HL-60 (cell line): ENCODE measurements at places on chromosomes 4 and X.
A peak's percentile ranks its signal among the peaks of the same experiment; 100 is the strongest.

- DNase-seq: no peak
These were observed 349.4 kb downstream of the FAT4 start for GRCh38 chr4:125663896-125664767.

- no peak for DNase-seq
These were observed 54.4 kb downstream of the MRPL1 start for GRCh38 chr4:77917075-77917474.

DNA sequence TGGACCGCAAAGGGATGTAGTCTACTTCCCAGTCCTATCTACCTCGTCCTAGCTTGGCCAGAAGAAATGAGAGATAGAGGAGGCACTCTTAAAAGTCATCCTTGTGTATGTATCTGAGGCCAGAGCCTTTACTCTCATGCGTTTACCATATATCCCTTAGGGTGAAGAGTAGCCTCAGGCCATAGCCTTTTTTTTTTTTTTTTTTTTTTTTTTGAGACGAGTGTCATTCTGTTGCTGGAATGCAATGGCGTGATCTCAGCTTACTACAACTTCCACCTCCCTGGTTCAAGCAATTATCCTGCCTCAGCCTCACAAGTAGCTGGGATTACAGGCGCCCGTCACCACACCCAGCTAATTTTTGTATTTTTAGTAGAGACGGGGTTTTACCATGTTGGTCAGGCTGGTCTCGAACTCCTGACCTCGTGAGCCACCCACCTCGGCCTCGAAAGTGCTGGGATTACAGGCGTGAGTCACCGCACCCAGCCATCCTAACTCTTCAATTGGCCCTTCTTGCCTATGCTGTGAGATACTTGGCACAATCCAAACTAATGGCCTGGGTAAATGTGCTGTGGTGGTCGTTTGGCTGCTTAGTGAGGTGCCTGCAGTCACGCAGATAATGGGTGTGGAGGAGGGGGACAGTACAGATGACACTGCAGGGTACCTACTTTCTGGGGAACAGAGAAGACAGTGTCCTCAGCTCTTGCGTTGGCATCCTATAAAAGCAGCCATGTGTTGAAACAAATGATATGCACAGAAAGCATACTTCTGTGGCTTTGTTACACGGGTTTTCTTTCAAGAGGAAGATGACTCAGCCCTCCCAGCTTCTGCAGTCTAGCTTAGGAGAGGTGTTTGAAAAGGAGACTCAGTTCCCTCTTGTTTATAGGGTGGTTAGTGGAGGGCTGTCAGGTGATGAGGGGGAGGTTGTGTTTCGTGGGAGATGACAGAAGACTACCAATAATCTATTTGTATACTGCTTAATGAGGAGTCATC is 10.4 kb upstream of the DGAT2L6 start:
- DNase-seq: no peak

DNA sequence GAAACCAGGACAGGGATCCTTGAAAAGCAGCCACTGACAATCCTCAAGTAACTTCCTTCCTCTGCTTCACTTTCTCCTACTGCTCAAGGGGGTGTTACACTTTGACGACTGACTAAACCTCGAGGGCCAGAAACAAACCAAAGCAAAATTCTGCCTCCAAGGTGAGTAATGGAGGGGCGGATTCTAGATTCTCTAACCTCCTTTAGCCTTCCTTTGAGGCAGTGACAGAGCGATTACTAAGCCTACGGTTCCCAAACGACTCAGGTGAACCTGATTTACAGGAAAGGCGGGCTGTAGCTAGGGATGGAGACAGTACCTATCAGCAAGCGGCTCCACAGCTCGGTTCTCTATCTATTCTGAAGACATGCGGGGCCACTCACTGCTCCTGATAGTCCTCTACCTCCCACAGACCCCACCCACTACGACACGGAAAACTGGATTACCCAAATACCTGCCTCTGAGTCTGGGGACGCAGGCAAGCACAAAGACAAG is 487 bp downstream of the TBCK start:
- no peak for DNase-seq

GRCh38 chrX:28876408-28876807 is 289.2 kb downstream of the IL1RAPL1 start:
- no peak for DNase-seq

- DNase-seq: no peak
These were observed 298.8 kb downstream of the TEX13A start for GRCh38 chrX:104921584-104922205.

DNA sequence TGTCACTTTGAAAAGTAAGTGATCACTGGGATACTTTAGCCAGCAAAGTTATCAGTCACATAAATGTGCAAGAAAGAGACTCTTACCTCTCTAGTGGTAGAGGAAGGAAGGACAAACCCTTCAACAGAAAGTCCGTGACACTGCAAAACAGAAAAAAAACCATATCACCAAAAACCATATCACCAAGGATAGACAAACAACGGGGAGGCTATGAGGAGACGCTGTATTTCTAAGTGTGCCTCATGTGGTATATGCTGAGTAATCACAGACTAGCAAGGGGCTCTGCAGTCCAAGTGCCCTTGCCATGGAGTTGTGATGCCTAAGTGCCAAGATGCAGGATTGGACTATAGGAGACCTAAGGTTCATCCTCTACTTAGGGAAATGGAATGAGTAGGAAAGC is 11.5 kb upstream of the HDAC8 start:
- DNase-seq: no peak

GRCh38 chrX:100447655-100448397 is 37.8 kb upstream of the PCDH19 start:
- peak; percentile 4 for DNase-seq

- peak; percentile 26 for DNase-seq
These were observed 79.1 kb downstream of the MID1IP1 start for GRCh38 chrX:38880296-38880854.

DNA sequence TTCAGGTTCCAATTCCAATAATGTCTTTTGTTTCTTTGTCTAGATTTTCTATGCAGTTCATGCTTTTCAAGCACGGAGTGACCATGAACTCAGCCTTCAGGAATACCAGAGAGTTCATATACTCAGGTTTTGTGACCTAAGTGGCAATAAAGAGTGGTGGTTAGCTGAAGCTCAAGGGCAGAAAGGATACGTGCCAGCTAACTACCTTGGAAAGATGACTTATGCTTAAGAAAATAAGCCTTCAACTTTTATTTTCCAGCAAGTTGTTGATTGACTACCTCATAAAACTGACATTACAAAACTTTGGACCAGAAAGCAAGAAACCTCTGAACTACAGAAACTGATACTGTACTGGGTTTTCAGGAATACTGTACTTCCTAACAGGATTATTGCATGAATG is 30.8 kb downstream of the INTS12 start:
- no peak for DNase-seq

- no peak for DNase-seq
These were observed 319.7 kb downstream of the PCDH18 start for GRCh38 chr4:137212601-137213000.

- DNase-seq: no peak
These were observed 22.8 kb upstream of the HADH start for GRCh38 chr4:107966903-107967302.

DNA sequence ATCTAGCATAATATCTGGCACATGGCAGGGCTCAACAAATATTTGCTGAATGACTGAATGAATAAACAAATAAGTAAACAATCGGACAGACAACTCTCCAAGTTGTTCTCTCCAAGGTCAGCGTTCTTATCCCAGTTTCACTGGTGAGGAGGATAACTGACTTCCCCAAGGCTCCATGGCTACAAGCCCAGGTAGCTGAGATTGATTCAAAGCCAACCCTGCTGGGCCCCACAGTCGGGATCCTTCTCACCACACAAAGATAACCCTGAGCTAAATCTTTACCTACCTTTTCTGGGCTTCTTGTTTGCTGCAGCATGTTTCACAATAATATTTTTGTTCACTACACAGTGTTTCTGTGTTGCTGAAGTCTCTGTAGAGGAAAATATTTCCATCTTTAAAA is 54.9 kb downstream of the USP46 start:
- no peak for DNase-seq

GRCh38 chrX:9562851-9563250 is 98.0 kb downstream of the TBL1X start:
- DNase-seq: no peak

- DNase-seq: no peak
These were observed 16.8 kb downstream of the OCRL start for GRCh38 chrX:129556806-129557315.

DNA sequence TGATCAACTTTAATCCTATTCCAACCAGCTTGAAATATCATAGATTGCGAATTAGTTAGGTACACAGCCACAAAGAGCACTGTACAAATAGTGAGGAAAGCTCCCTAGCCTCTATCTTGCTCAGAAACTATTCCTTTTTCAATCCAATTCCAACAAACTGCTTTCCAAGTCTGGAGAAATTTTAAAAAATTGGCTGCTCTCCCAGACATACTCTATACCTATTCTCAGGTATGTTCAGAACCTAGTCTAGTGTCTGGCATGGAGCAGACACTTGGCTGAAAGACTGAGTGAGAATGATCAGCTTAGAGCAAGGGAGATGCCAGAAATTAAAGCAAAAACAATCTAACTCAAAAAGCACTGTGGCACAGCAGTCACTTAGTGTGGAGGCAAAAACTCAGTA is 105.9 kb downstream of the SLC10A7 start:
- no peak for DNase-seq

DNA sequence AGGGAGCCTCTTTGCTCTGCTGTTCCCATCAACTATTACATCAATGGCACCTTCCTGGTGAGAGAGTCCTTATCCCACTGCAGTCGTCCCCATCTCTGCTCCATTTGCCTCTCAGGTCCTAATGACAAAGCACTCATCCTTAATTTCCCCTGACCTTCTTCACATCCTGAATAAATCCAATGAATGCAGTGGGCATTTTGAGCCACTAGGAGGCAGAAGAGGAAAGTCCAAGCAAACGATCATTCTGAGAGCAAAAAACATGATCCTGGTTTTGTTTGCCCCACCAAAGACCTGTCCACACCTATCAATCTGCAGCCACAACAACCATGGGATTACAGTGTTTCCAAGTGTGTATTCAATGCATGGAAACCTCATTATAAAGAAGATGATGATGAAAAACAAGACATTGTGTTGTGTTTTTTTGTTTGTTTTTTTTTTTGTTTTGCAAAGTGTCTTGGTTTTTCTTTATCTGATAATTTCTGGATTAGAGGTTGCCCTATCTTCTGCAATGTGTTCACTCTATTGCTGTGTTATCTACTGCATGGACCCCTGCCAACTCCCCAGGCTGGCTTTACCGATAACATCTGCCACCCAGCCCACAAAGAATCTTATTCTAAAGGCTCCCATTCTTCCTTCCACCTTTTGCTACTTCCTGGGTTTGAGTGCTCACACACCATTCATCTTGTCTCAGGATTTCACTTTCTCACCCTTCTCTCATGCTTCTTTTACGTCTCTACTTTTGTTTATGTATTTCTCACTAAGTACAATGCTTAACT is 207.2 kb downstream of the NLGN4X start:
- peak; percentile 16 for DNase-seq

- no peak for DNase-seq
These were observed 6.2 kb downstream of the NEIL3 start for GRCh38 chr4:177315767-177316464.

DNA sequence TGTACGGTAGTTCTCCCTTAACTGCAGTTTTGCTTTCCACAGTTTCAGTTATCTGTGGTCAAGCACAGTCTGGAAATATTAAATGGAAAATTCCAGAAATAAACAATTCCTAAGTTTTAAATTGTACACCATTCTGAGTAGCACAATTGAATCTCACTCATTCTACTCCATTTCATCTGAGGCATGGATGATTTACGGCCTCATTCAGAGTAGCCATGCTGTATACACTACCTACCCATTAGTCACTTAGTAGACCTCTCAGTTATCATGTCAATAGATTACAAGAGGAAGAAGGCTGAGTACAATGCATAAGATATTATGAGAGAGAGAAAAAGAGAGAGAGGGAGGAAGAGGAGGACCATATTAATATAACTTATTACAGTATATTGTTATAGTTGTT is 77.5 kb downstream of the ENOX2 start:
- DNase-seq: no peak

GRCh38 chrX:54178100-54178940 is 4.7 kb downstream of the FAM120C start:
- DNase-seq: no peak

- no peak for DNase-seq
These were observed 454.3 kb upstream of the PCDH10 start for GRCh38 chr4:132694775-132695174.

GRCh38 chrX:18003876-18004275 is 142.8 kb upstream of the RAI2 start:
- no peak for DNase-seq

DNA sequence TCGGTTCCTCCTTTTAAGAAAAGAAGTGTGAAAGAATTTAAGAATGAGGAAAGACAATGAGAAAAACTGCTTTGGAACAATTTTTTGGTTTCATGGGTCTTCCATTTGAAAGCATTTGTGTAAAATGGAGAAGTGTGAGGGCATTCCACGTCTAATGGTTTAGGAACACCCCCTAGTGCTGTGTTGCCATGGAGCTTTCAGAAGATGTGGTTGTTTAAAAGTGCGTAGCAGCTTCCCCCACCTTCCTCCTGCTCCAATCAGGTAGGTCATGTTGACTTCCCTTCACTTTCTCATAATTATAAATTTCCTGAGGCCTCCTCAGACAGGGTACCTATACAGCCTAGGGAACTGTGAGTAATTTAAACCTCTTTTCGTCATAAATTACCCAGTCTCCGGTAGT is 50.0 kb downstream of the UGT2B10 start:
- DNase-seq: no peak

- no peak for DNase-seq
These were observed 48.6 kb upstream of the AMELX start for GRCh38 chrX:11244636-11245035.

GRCh38 chrX:65642914-65643491 is 24.5 kb upstream of the MSN start:
- no peak for DNase-seq

GRCh38 chr4:122099896-122100295 is 52.2 kb upstream of the BLTP1 start:
- DNase-seq: no peak
